ENCODE measurements at places on chromosomes 12 and 14.

GRCh38 chr12:57632073-57632957 is 686 bp downstream of the B4GALNT1 start:
- DNase-seq = no peak

GRCh38 chr14:102207831-102208365 is 68.2 kb downstream of the WDR20 start:
- DNase-seq = no peak

GRCh38 chr12:52067081-52067374 is 2.8 kb upstream of the ATG101 start:
- DNase-seq = no peak

- no peak for DNase-seq
These were observed 54.6 kb downstream of the SPTLC2 start for GRCh38 chr14:77561881-77562280.

DNA sequence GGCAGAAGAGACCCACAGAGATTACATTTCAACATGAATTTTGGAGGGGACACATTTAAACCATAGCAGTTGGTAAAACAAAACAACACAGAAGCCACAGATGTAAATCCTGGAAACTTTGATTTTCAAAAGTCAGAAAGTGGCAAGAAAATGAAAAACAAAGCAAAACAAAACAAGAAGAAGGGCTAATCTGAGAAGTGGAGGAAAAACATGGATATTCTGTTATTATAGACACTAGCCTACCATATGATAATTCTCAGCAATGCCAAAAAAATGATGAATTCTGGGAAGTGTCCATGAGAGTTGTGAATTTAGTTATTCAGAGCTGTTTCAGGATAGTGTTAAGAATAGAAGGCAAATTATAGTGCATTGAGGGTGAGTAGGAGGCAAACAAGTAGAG is 192.3 kb downstream of the TRHDE start:
- DNase-seq = no peak

GRCh38 chr14:77023001-77023996 is 5.2 kb downstream of the IRF2BPL start:
- DNase-seq = no peak

DNA sequence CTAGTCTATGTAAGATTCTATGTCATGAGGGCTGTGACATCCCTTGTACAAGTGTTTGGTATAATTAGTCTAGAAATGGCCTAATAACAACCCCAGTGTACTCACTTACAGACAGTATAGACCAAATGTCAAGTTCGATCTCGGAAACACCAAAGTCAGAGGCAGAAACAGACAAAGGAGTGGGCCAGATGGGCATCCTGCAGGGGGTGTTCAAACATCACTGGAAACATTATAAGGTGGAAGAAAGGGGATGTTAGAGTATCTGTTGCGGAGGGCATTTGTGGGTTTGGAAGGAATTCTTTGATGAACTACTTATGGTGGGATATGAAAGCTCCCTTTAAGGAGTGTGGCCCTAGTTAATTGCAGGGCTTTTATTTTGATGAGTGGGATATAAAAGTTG is 134.6 kb downstream of the ESR2 start:
- no peak for DNase-seq

DNA sequence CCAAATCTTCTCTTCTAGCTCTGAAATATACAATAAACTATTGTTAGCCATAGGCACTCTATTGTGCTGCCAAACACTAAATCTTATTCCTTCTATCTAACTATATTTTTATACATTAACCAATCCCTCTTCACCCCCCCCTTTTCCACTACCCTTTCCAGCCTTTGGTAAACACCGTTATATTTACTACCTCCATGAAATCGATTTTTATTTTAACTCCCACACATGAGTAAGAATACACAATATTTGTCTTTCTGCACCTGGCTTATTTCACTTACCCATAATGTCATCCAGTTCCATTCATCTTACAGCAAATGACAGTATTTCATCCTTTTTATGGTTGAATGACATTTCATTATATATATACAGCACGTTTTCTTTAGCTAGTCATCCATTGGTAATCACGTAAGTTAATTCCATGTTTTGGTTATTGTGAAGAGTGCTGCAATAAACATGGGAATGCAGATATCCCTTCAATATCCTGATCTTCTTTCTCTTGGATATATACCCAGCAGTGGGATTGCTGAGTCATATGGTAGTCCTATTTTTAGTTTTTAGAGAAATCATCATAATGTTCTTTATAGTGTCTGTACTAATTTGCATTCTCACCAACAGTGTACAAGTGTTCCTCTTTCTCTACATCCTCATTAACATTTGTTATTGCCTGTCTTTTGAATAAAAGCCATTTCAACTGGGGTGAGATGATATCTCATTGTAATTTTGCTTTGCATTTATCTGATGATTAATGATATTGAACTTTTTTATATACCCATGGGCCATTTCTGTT is 34.2 kb upstream of the PLBD1 start:
- DNase-seq = no peak

GRCh38 chr12:116319898-116320621 is 42.6 kb upstream of the MED13L start:
- peak; percentile 91 for DNase-seq

- no peak for DNase-seq
These were observed 138.0 kb downstream of the ZNF664 start for GRCh38 chr12:124111006-124111405.

- no peak for DNase-seq
These were observed 136.8 kb upstream of the C14orf180 start for GRCh38 chr14:104442631-104443390.

- DNase-seq = no peak
These were observed 2.2 kb downstream of the ADIPOR2 start for GRCh38 chr12:1692895-1693610.

- no peak for DNase-seq
These were observed 4.3 kb upstream of the PRICKLE1 start for GRCh38 chr12:42593874-42594273.

- no peak for DNase-seq
These were observed 161.2 kb downstream of the DAD1 start for GRCh38 chr14:22427771-22428231.

- no peak for DNase-seq
These were observed 424 bp upstream of the CYP27B1 start for GRCh38 chr12:57767305-57767698.

GRCh38 chr14:104924421-104925213 is at the start of gene PLD4:
Gene PLD4 (plus strand): TSS chr14:104924879. CDS start chr14:104927141, 2,262 bp downstream.
- no peak for DNase-seq

GRCh38 chr12:91854725-91855124 is 290.9 kb downstream of the BTG1 start:
- no peak for DNase-seq

DNA sequence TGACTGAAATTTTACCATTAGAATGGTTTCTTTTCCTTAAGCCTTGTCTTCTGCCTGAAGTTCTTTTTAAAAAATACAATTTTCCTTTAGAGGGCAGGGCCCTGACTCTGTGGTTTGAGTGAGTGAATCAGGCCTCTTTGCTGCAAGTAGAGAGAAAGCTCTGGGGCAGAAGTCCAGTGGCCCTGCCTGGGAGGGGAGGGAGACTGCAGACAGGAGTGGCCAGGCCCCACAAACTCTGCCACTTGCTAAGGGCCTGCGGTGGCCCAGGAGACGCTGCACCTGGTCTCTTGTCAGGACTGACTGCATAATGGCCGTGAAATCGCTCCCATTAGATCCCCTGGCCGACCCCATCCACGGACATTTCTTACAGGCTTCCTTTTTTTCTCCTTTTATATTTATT is 25.5 kb downstream of the TSPAN11 start:
- no peak for DNase-seq

DNA sequence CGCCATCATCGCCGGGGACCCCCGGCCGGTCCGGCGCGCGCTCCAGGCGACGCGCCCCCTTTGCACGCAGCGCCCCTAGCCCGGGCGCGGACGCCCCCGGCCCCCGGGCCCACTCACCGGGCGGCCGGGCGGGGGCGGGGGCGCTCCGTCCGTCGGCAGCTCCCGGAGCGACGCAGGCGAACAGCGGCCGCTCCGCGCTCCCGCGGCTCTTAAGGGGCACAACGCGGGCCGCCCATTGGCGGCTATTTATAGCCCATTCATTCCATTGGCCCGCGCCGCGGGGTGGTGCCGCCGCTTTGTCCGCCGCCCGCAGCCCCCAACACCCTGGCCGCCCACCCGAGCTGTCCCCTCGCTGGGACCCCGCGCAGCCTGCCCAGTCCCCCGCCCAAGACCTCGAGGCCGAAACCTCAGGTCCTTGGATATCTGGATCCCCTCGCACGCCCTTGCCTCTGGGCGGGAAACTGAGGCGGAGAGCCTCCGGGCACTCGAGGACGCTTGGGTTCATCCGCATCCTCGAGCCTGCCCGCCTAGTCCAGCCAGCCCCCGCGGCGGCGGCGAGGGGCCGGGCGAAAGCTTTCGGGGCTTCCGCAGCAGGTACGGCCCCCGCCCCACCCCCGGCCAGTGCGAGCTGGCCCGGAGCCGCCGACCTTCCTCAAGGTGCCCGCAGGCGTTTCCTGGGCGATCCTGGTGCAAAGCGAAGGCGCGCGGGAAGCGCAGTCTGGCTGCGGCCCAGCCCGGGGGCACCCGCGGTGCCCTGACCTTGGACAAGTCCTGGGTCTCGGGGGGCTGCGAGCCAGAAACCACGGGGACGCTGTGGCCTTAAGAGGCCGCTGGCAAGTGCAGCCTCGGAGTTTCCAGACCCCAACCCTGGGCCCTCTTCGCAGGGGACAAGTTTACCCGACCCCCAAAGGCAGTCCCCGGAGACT is at the start of gene CKB:
Gene CKB (minus strand): TSS at position 182 of the 926 bp plus-strand sequence. CDS start 337 bp downstream, outside the sequence.
- DNase-seq = no peak

GRCh38 chr12:10214895-10215267 is 2.2 kb downstream of the GABARAPL1 start:
- DNase-seq = no peak

DNA sequence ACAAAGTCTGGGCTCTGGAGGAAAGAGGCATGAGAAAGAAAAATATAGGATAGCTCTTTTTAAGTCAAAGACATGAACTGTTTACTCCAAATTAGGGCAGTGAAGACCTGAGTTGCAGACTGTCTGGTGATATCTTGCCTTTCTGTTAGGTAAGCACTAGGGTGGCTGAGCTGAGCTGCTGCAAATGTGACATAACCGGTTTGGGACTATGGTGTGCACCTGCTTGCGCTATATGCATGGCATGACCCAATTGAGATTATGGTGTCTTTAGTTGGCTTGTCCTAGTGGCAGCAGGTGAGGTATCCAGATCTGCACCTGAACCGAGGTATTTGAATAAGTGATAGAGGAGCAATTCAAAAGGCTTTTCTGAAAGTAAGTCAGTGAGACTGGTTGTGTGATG is 345.6 kb downstream of the APAF1 start:
- DNase-seq = no peak

GRCh38 chr14:100615736-100616695 is 28.8 kb upstream of the BEGAIN start:
- DNase-seq = no peak

GRCh38 chr12:188910-189621 is 24.9 kb downstream of the SLC6A12 start:
- peak; percentile 70 for DNase-seq

DNA sequence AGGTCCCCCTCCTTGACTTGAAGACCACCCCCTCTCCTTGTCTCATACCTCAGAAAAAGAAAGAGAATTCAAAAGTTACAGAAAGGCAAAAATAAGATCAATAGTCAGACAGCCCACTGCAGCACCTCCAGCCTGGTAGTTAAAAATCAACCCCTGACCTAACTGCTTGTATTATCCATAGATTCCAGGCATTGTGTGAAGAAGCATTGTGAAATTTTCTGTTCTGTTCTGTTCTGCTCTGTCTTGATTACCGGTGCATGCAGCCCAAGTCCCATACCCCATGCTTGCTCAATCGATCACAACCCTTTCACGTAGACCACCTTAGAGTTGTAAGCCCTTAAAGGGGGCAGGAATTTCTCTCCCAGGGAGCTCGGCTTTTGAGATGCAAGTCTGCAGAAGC is 5.8 kb upstream of the DHRS7 start:
- DNase-seq = no peak

DNA sequence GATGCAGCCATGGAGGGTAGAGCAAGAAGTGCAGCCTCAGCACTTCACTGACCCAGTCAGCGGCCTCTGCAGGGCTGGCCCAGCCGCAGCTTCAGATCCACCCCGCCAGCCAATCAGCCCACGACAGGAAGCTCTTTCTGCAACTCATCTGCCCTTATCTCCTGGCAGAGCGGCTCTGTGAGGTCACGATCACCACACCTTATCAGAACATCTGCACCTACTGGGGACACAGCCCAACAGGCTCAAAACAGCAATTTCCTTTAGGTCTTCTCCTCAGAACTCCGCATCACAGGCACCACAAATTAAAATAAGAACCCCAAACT is 287.3 kb downstream of the BCL11B start:
- DNase-seq = no peak

DNA sequence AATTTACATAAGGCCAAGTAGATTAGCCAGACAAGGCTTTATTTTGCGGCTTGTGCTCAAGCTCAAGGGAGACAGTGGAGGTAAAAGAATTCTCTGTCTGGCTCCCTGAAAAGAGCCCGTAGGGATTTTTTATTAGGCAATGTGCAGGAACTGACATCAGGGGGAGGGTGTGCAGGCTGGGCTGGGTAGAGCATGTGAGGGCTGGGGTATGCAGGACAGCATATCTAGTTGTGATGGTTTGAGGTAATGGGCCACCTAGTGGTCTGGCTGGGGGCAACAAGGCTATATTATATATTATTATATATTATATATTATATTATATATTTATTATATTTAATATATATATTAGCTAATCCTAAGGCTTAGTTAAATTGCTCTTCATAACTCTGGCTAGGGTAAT is 102.1 kb downstream of the TMEM117 start:
- DNase-seq = no peak

DNA sequence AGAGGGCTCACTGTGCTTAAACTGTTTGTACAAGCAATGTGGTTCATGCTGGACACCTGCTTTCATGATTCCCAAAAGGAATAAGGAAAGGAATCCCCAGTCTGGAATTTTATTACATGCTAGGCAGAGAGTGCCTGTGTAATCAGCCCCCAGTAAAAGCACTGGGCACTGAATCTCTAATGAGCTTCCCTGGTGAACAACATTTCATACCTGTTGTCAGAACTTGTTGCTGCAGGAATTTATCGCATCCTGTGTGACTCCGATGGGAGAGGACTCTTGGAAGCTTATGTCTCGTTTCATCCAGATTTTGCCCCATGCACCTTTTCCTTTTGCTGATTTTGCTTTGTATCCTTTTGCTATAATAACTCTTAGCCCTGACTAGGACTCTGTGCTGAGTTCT is 190.2 kb upstream of the HMGA2 start:
- DNase-seq = no peak

GRCh38 chr12:80032946-80033345 is 66.4 kb upstream of the OTOGL start:
- peak; percentile 51 for DNase-seq
